ENCODE measurements at places on chromosomes 4 and X.

DNA sequence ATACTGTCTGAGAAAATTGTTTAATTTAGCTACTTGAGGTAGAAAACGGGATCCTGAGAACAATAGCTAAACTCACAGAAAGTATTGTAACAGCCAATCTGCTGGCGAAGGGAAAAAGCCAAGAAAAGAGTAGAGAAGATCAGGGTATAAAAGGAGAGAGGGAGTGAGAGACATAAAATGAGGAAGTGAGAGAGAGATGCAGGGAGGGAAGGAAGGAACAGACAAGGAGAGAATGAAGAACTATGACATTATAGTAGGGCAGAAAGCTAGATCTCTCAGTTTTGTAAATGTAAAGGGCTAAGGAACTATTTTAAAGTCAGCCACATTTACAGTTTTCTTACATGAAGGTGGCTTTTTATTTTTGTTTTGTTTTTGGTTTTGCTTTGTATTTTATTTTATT is 1.6 kb upstream of the GIMD1 start:
- no peak for DNase-seq

DNA sequence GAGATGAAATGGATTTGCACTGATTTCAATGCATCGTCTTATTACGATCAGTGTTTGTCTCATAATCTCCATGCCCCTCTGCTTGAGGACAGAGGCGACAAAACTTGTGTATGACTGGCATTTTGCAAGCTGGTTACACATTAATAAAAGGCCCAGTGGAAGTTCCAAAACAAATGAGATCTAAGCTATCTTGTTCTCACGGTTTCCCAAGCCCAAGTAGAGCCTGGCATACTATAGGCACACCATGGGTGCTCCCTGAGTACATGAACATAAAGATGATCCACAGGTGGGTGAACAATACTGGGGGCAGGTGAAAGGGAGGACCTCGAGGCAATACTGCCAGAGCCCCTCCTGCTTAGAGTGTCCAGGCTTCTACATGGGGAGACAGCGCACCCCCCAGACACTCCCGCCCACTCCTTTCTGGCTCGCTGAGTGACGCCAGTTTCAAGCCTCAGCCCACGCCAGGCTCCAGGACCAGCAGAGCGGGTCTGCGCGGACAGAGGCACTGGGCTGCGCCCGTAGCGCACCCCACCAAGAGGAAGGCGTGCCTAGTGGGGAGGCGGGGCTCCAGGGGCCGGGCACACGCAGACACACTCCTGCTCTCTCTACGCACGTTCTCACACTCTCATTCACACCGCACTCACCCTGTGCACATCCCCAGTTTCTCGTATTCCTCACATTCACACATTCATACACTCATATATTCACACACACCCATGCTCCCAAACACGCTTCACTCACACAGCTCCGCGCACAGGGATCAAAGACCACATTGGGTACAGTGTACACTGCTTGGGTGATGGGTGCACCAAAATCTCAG is 8.9 kb upstream of the GSX2 start:
- no peak for DNase-seq

- no peak for DNase-seq
Observed at GRCh38 chr4:147753047-147753446, 21.2 kb downstream of the ARHGAP10 start.

DNA sequence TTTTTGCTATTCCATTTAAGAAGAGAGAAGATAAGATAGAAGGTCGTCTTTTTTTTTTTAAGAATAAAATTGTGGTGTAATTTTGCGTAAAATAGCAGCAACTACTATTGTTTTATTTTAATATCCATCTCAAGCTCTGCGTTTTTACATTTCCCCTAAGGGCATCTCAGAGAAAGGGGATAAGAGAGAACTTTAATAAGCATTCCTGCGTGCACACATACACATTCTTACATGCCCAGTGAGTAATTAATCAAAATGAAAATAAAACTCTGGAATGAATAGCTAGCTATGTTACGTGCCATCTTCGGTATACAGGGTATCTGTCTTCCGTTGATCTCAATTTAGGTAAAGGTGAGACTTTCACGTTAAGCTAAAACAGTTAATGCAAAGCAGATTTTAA is 200.3 kb upstream of the TENM3 start:
- DNase-seq = no peak

DNA sequence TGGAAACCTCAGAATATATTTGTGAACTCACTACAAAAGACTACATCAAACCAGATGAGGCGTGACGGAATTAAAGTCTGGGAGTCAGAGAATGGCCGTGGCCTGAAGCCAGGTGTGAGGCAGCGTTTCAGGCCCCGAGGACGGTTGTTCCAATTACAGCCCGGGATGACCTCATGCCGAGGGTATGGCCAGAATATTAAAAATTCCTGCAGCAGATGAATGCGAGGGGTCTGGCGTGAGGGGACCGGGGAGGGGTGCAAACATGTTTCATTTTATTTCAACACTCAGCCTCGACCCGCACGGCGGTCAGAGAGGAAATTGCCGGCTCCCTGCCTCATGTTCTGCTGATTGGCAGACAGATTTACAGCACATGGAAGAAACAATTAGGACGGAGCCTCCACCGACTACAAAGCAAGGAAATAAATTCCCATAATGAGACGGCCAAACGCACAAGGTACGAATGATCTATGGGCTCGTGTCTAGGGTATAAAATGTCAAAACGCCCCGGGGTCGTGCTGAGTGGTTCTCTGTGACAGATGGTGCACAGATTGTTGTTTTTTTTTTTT is 289.7 kb downstream of the SHOX start:
- DNase-seq = no peak

- DNase-seq = no peak
Observed at GRCh38 chr4:115865736-115866135, 752.3 kb upstream of the NDST4 start.
